ENCODE measurements at places on chromosomes 16 and 17.

DNA sequence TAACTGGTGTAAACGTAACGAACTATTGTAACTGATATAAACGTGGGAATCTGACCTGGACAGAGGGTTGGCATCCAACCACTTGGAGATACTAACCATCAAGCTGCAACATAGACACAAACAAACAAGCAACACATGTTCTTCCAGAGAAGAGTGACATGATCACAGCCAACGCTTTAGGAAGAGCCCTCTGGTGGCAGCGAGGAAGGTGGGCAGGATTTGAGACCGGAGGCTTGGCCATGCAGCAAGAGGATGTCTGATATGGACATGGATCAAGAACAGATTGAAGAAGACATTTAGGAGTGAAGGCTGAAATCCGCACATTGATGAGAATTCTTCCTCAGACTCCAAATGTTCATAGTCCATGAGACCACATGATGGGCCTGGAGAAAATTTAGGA is 40.3 kb upstream of the TNRC6A start:
- no peak for DNase-seq

DNA sequence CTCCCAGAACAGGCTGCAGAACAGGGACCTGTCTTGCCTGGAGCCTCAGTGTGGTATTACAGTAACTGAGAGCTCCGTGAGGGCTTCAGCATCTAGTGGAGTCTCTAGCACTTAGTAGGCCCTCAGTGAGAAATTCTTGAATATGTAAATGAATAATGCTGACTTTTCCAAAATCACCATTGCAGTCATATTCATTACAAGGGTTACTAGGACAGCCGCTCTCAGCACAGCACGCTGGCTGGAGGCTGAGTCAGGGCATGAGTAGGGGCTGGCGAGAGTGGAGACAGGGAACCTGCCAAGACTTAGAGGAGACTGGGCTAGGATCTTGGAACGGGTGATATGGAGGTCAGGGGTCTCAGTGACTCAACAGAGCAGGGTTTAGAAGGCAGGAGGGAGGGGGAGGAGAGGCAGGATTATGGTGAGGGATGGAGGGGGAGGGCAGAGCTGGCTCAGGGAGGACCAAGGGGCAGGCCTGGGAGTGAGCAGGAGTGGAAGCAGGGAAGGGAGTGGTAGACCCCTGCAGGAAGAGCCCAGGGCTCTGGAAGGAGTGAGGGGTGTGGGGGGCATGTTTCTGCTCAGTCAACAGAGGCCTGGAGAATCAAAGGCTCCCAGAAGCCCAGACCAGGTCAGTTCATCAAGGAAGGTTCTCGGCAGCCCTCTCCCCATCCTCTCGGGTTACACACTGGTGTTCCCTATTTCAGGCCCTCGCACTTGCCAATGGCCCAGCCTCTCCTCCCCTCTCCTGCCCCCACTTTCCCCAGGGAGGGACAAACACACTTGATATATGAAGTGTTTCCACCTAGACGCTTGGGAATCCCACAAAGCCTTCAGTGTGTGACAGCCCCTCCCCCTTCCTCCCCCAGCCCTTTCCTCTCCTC is 42.3 kb downstream of the FZD2 start:
- DNase-seq, result no peak

DNA sequence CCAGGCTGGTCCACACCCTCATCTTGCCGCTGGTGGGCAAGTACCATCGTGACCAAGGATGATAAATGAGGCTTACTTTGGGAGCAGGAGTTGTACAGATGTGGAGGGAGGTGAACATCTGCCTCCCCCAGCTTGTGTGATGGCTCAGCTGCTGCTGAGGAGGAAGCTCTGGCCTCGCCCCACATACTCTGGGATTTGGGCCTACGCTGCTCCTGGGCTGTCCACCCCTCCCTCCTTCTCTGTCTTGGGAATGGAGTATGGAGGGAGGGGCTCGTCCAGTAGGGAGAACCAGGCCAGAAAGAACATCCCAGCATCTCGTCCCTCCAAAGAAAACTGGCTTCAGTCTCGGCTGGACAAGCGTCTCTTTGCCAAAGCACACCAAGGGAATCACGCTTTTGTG is 134.8 kb upstream of the CDC42EP4 start:
- DNase-seq, result no peak

- DNase-seq, result no peak
Observed at GRCh38 chr16:57175896-57176295, 9.9 kb downstream of the PSME3IP1 start.

GRCh38 chr17:78163881-78164747 is 4.3 kb upstream of the SYNGR2 start:
- no peak for DNase-seq

DNA sequence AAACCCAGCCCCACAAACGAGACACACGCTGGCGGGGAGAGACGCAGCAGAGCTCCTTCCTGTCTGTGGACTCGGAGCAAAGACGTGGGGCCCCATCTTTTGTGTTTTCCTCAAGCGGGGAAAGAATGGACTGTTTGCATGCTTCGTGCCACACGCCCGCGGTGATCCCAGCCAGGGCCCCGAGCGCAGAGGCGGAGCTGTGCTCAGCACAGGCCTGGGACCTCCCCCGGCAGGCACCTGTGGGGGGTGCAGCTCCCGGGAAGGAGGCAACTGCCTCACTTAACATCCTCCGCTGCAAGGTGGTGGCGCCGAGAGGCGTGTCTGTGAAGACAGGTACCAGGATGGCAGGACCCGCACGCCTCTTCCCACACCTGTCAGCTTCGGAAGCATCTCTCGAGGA is 19.1 kb downstream of the TRARG1 start:
- DNase-seq, result peak; percentile 11

GRCh38 chr17:80447790-80448189 is 28.6 kb downstream of the NPTX1 start:
- no peak for DNase-seq

- DNase-seq, result peak; percentile 64
Observed at GRCh38 chr17:13031718-13032350, 14.0 kb upstream of the ELAC2 start.
